ENCODE measurements at places on chromosomes 12 and 14. TPM values are rescaled to one million over a fixed set of nuclear protein-coding genes. Genes with fewer than 3 reads are reported as not detected.

DAO gene
- total RNA-seq = not detected

NUBPL gene
- 7.5 TPM for total RNA-seq

MYH6 gene
- not detected for total RNA-seq

CHPT1 gene
- total RNA-seq = 3.9 TPM

KRT72 gene
- 21.9 TPM for total RNA-seq

TMEM132C gene
- total RNA-seq = 0.41 TPM

Data from natural killer cell (primary cell).